ENCODE measurements at places on chromosomes 13 and 19.

- no peak for DNase-seq
These were observed 26.5 kb downstream of the NUMBL start for GRCh38 chr19:40663695-40664692.

GRCh38 chr13:74080762-74081161 lies 53.4 kb downstream of the KLF12 start:
- DNase-seq: no peak

- no peak for DNase-seq
These were observed 8.9 kb upstream of the SLC15A1 start for GRCh38 chr13:98761126-98761985.

GRCh38 chr19:43804432-43804831 lies 2.2 kb upstream of the LYPD5 start:
- DNase-seq: no peak

- no peak for DNase-seq
These were observed 332.1 kb downstream of the LMO7 start for GRCh38 chr13:75968103-75968838.

DNA sequence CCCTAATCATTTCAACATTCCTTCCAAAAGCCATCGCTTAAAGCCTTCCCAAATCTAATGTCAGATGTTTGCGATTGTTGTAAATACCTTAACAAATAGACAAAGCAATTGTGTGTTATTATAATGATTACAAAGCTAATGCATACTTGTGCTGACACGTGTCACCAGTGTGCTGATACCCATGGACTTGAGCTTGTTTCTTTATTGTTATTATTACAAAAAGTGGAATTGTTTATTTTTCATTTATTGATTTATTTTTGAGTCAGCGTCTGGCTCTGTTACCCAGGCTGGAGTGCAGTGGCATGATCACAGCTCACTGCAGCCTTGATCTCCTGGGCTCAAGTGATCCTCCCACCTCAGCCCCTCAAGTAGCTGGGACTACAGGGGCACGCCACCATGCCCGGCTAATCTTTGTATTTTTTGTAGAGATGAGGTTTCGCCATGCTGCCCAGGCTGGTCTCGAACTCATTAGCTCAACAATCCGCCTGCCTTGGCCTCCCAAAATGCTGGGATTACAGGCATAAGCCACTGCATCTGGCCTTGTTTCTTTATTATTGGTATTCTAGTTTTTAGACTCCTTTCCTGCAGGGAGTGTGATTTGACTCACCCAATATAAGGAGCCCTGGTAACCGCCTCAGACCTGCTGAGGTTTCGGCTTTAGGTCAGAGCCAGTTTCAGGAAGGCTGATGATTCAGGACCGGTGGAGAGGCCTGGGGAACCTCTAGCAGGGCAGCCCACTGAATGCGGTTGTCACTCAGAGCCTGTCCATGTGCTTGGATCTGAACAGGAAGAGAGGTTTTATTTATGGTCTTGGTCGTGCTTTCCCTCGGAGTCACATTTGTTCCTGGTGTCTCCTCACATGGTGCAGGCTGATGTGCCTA lies 2.1 kb upstream of the FBXO17 start:
- peak; percentile 5 for DNase-seq

DNA sequence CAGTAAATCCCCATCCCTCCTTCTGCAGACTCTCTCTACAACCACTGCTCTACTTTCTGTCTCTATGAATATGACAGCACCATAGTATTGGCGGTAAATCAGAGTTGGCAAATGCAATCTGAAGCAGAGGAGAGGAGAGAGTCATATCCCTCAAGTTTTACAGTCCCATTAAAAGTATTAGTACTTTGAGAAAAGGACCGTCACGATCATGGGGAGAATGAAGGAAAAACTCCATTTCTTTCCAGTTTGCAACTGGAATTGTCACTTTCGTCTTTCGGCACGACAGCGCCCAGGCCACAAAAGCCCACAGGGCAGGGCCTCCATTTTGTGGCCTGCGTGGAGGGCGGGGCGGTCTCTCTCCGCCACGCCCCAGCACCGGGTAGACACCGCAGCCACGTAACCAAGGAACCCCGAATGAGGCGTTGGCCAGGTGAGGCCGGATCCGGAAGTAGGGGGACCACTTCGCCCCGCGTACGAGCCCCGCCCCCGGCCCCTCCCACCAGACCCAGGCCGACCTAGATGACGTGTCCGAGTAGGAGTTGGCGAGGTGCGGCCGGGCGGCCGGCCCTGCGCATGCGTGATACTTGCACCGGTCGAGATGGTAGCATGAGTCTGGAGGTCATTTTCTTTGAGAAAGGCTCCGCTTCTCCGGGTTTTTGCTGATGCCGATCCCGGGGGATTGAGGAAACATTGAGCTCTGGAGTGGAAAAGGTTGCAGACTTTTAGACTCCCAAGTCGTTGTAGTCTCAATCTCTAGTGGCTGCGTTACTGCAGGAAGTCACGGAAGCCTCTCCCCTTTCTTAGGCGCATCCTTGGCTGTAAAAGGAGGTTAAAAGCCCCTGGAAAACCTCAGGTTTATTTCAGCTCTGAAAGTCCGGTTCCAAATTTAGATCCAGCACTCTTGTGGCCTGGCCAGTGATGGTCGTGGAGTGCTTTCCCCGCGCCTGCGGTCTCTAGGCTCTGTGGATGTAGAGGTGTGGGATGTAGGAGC lies 2.8 kb upstream of the TM9SF2 start:
- peak; percentile 92 for DNase-seq

- DNase-seq: no peak
These were observed 2.2 kb downstream of the KMT5C start for GRCh38 chr19:55341595-55342531.

DNA sequence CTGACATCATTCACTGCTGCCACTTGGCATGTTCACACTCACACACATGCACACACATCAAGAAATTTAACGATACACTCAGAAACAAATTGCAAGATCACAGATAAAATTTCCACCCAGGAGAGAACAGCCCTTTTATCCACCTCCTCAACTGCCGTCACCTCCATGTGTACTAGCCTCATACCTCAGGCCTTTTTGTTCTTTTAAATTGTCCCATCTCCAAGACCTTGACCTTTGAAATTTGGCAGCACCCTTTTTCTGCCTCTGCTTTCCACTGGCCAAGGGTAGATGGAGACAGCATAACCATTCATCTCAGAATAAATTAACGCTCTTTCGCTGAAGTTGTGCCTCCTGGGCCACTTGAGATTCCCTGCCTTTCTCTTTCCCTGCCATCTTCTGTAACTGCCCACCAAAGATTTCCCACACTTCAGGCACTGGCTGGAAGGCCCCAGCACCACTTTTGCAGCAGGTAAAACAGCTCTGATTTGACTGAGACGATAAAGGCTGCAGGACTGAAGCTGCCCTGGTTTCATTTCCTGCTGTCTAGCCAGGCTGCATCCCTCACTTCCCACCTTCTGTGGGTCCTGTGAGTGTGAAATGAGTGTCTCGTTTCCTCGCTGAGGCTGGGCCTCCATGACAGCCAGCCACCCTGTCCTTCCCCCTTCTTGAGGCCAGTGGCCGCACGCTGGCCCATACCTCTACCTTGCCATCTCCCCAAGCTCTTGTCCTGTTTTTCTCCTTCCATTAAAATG lies 39.3 kb downstream of the MBNL2 start:
- DNase-seq: no peak

GRCh38 chr19:11102944-11103343 lies 13.7 kb downstream of the LDLR start:
- no peak for DNase-seq

DNA sequence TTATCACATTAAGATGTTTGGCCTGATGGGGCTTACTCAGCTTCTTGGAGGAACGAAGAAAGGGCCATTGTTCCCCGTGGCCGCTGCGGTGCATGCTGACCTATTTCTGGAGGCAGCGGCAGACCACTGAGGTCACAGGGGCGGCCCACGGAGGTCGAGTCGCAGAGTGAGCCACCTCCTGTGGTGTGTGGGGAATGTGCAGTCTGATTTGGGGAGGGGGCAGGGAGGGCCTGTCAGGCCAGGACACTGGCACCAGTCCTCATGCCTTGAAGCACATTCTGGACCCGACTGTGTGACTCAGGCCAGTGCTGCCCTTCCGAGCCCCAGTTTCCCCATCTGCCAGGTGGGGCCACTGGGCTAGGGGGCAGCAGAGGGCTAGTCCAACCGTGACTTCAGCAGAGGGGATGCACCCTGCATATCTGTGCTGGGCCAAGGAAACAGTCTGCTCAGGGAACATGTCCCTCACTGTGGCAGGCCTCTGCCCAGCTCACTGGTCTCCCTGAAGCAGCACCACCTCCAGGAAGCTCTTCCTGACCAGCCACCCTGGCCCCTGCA lies 6.3 kb downstream of the SLC7A10 start:
- DNase-seq: no peak

DNA sequence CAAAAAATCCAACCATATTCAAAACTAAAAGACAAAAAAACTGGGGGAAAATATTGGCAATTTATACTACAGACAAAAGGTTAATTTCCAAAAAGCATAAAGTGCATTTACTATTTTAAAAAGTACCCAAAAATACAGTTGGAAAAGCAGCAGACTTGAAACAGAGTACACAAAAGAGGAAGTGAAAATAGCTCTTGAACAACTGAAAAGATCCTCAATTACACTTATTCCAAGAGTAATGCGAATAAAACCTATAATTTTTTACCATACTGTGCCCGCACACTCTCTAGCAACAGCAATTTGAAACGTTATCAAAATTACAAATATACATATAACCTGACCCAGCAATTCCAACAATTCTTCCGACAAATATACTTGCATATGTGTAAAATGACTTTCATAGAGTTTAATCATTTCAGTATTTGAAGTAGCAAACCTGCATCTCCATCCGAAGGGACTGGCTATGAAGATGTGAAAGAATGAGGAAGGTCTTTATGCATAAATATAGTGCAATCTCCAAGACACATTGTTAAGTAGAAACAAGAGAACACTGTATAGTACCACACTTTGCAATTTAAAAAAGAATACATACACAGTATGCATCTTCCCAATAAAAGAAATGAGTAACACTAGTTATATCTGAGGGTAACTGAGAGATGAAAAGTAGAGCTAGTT lies 25.4 kb downstream of the ALG5 start:
- DNase-seq: no peak

DNA sequence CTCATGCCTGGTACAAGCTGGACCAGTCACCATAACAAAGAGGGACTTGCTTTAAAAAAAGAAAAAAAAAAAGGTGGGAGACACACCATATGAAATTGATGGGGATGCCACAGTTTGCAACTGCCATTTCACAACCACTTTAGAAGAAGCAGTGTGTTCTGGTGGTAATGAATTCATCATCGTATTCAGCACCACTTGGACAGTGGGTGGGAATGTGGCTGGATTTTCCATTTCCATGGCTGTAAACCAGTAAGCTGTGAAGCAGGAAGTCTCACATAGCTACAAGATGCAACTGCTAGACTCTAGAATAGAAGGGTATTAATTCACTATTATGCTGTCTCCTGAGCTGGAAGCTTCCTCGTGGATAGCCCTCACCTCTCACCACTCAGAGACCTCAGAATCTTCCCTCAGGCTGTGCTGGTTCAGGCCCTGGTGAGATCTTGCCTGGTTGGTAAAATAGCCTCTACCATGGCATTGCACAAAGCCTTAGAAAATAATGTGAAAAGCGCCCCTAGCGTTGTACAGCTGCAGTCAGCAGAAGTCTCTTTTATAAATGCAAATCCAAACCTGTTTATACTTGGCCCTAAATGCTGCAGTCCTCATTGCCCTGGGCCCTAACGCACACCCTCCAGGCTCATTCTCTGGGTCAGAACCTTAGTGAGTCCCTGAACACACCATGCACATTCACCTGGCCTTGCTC lies 150.7 kb downstream of the KCTD15 start:
- no peak for DNase-seq

DNA sequence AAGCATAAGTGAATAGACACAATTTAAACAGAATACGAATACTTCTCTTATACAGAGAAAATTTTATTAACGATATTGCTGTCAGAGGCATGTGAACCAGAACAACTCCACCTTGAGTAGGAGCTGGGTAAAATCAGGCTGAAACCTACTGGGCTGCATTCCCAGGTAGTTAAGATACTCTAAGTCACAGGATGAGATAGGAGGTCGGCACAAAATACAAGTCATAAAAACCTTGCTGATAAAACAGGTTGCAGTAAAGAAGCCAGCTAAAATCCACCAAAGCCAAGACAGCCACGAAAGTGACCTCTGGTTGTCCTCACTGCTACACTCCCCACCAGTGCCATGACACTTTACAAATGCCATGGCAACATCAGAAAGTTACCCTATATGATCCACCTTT lies 49.2 kb upstream of the TRPC4 start:
- DNase-seq: no peak

DNA sequence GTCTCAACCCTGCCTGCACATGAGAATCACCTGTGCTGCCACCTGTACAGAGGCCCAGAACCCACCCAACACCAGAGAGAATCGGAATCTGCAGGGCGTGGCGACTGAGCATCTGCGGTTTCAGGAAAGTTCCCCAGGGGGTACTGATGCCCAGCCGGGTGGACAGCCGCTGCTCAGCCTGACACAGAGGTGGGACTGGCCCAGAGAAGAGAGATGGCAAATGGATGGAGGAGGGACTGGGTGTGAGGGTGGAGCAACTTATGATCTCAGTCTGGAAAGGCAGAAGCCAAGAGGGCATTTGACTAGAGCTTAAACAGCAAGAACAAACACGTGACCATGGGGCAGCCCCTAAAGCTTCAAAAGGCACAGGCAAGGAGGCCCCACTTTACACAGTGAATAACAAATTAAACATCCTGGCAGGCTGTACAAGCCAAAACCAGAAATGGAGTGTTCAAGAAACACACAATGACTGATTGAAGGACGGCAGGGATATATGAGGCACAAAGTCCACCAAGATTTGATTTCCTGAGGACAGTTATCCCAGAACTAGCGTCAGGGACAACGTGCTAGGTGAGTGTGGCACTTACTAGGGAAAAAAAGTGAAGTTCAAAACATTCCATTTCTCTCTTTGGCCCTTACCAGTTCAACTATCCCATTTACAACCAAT lies 3.1 kb downstream of the RANBP3 start:
- no peak for DNase-seq

GRCh38 chr13:44498969-44499368 lies 77.2 kb downstream of the TSC22D1 start:
- no peak for DNase-seq

- DNase-seq: no peak
These were observed 11.1 kb upstream of the ENOX1 start for GRCh38 chr13:43797869-43798268.
